ENCODE measurements at places on chromosomes 11 and 22. TPM values are rescaled to one million over a fixed set of nuclear protein-coding genes. Genes with fewer than 3 reads are reported as not detected.

The YAP1 gene
- 151 TPM for total RNA-seq

The SPECC1L gene
- 25.0 TPM for total RNA-seq

The TMPRSS5 gene
- total RNA-seq, result 0.13 TPM

The CLTCL1 gene
- total RNA-seq, result 20.2 TPM

The P2RX3 gene
- total RNA-seq, result not detected

The C11orf86 gene
- total RNA-seq, result not detected

DNA sequence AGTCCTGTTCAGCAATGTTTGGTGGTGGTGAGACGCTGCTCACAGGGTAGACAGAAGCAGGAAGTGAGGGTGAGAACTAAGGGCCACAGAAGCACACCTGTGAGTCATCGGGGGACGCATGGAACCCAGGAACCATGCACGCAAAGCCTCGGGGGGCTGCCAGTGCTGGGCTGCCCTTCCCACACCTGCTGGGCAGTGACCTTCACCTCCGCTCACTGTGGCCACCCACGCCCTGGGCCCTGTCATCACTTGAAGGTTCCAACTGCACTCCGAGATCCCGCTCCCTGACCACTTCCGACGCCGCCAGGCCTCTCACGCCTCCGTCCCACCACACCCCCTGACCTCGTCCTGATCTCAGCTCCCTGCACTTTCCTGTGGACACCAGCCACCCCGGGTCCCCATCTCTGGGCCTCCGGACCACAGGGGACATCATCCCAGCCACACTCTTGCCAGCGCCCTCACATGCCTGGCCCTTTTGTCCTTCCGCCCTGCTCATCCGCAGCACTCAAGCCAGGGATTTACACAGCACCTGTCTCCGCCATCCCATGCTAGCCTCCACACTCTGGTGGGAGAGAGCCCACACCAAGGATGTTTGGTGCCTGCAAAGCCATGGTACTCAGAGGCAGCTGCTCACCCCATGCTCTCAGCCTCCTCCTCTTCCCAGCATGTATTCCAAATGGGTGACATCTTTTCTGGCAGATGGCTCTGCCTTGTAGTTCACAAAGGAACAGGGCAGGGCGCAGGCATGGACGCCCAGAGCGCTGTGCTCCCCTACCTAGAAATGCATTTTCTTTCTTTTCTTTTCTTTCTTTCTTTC, 23.1 kb upstream of the ATXN10 start:
- no peak for DNase-seq

- DNase-seq, result peak; percentile 53
Measured at GRCh38 chr11:10450462-10451425, 4.3 kb upstream of the AMPD3 start.
